Renal cortex interstitium (tissue), 15 donors: ENCODE measurements at places on chromosomes 2 and 18.

GRCh38 chr2:11684894-11685460, 15.0 kb upstream of the NTSR2 start:
- DNase-seq: no peak

GRCh38 chr18:76687304-76687962, 134.9 kb upstream of the ZNF236 start:
- no peak for DNase-seq

DNA sequence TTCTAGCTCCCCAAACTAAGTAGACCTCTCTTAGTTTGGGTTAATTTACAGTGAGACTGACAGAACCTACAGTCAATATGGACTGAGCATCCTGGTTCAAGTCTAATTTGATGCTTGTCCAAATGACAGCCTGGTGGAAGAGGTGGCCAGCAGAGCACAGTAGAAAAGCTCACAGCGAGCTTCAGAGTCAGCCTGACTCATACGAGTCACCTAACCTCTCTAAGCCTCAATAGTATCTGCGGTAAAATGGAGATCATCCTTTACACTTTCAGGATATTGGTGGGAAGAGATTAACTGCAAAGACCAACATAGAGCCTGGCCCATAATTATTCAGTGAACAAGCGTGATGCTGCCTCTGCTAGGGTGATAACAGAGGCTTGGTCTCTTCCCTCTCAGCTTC, 54.5 kb downstream of the DOCK10 start:
- DNase-seq: no peak

GRCh38 chr2:37868866-37869265, 56.2 kb upstream of the RMDN2 start:
- DNase-seq: no peak

GRCh38 chr2:33436083-33436482, 40.4 kb upstream of the RASGRP3 start:
- no peak for DNase-seq

- DNase-seq: no peak
These were observed 138.7 kb downstream of the CERS6 start for GRCh38 chr2:168594778-168595177.

DNA sequence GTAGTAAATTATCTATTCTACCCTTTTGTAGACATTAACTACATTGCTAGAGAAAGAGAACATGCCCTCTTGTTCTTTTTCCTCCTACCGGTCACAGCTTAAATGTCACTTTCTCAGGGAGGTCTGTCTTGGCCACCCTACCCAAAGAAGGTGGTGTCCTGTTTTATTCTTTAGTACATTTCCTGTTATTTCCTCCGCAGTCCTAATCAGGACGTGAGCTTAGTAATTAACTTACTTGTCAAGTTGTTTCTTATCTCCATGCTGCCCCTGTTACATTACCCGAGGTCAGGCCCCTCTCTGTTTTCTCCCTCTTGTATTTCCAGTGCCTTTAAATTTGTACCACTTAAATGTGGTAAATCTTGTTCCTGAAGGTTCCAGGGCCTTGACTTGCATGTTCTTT, 73.7 kb upstream of the RMDN2 start:
- no peak for DNase-seq

- DNase-seq: no peak
These were observed 355.2 kb downstream of the GALNT13 start for GRCh38 chr2:154226931-154227330.

DNA sequence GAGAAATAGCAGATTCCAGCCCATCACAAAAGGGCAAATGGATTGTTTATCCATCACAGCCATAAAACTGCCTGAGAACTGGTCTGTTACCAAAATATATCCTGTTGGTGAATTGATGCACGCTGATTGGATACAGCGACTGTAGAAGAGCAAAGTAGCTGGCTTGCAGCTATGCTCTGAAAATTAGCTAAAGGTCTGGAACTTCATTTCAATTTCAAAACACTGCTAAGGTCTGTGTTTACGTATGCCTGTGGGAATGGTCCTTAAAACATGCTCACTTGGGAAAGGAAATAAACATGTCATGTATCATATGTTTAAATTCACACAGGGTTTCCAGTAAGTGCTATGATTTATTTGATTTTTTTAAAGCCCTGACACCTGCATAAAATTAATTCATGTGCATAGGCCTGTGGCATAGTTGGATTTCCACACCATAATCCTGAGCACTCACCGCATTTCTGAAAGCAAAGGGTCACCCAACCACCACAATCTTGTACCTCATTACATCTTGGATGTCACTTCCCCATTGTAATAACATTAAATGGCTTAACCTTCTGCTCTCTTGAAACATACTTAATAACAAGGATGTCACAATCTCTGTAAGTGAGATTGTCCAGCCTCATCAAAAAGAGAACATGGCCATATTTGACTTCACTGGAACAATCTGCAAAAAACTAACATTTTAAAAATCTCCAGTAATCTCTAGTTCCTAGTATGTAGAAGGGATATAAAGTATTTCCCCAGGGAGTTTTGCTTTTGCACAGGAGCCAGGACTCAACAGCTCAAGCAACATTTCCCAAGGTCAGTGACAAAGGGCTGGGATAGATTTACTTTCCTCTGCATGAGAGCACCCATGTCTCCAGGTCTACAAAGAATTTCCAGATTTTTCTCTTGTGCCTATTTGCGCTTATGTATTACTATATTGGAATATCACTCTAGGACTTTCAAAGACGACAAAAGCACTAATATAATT, 109.8 kb downstream of the FARSB start:
- no peak for DNase-seq

DNA sequence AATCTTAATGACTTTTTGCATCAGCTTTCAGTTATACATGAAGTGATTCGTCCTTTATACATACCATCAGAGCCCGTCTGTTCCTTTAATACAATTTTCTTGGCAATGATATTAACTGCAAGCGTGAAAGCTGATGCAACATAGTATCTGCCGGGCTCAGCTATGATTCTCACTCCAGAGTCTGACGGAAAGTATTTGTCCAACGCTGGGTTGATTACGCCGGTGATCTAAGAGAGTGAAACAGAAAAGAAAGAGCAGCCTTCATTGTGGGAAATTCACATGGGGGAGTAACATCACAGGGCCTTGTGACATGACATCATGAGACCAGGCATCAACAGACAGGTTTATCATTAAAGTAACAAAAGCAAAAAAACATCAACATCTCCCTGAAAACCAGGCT, 6.2 kb downstream of the ODC1 start:
- DNase-seq: no peak

DNA sequence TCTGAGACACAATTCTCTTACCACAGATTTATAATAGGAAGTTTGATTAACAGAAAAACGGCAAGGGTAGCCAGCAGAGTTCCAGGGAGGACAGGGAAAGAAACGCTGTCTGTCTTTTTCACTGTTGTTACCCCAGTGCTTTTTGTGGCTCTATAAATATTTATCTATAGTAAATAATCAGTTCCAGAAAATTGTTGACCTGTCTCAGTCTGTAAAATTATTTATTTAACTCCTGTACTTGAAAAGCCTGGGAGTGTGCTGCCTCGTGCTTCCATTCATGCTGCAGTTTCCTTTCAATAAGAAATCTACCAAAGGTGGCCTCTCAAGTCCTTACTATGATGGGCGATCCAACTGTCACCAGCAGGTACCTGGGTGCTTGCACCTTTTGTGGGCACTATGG, 102.9 kb downstream of the ETAA1 start:
- DNase-seq: no peak

DNA sequence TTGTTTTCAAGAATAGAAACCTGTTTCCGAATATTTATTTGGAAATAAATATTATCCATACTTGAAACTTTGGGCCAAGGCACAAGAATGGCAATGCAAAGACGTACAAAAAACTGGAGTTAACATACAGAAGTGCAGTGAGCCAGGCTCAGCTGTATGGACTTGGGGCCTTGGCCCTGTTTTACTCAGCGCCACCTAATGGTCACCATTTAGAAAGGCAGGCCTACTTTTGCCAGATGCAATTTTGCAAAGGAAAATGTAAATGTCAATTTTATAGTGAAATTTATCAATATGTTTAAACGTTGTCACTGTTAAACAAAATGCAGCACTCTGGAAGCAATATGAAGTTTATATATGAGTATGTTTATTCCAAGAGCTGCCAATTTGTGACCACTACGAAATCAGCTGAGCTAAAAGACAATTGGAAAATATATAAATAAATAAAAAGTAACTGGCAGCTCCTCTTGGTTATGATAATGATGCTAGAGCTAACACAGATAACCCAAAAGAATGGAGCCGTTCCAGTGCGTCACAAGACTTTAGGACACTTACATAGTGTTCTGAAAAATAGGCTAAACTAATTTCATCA, 155.0 kb downstream of the ARHGAP15 start:
- DNase-seq: no peak

GRCh38 chr2:38174646-38175423, 98.9 kb upstream of the CYP1B1 start:
- DNase-seq: no peak

DNA sequence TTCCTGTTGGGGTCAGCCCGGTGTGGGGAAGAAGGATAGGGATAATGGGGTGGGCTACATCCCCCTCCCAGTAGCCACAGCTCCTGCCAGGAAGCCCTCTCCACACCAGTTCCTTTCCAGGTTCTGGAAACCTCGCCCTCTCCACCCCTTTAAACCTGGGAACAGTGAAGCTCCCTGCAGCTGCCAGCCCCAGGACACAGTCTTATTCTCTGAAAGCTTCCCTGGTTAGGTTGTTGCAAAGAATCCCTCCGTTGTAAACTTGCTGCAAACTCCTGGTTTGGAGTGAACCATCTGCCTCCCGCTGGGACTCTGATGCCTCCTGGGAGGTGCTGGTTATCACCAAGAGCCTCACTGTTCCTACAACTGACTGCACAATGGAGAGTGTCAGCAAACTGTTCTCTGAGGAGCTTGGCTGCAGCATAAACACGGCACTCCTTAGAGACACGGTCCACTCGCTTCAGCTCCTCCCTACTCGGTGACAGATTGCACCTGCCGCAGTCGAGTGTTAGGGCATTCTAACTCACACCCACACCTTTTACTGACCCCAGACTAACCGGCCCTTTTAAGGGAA, 261.8 kb upstream of the RAB6C start:
- peak; percentile 56 for DNase-seq

GRCh38 chr18:50203801-50204604, 9.1 kb upstream of the MYO5B start:
- DNase-seq: peak; percentile 52

GRCh38 chr2:130372833-130373807, 17.3 kb downstream of the PTPN18 start:
- no peak for DNase-seq

- no peak for DNase-seq
These were observed 175.2 kb downstream of the NOL4 start for GRCh38 chr18:34049511-34049910.

- DNase-seq: no peak
These were observed 373.4 kb downstream of the LPIN1 start for GRCh38 chr2:12119841-12120240.

DNA sequence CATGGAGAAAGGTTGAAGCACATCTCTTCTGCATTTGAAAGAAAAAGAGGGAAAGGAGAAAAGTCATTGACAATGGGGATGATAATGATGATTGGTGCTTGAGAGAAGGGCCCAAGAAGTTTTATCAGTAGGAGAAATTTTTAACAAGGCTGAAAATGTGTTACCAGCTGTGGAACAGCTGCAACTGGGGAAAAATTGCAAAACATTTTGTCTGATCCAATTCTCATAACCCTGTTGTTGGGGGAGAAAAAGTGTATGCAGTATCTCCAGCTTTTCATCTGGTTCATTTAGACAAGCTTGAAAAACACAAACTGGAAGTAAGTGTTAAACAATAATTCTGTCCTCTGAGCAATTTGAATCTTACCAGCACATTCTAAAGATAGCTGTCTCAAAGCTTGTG, 92.7 kb downstream of the CSRNP3 start:
- DNase-seq: no peak

DNA sequence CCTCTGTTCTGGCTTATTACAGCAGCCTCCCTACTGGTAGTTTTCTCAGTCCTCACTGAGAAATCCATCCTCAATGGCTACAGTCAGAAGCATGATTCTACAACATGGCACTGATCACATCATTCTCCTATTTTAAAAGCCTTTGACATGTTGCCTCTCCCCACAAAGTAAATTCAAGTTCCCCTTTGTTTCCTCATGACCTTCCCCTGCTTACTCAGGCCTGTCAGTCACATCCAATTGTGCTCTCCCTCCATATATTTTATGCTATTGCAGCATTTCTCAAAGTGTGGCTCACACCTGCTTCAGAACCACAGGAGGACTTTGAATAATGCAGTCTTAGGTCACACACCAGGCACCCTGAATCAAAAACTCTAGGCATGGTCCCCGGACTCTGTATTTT, 124.6 kb downstream of the SPOPL start:
- no peak for DNase-seq

DNA sequence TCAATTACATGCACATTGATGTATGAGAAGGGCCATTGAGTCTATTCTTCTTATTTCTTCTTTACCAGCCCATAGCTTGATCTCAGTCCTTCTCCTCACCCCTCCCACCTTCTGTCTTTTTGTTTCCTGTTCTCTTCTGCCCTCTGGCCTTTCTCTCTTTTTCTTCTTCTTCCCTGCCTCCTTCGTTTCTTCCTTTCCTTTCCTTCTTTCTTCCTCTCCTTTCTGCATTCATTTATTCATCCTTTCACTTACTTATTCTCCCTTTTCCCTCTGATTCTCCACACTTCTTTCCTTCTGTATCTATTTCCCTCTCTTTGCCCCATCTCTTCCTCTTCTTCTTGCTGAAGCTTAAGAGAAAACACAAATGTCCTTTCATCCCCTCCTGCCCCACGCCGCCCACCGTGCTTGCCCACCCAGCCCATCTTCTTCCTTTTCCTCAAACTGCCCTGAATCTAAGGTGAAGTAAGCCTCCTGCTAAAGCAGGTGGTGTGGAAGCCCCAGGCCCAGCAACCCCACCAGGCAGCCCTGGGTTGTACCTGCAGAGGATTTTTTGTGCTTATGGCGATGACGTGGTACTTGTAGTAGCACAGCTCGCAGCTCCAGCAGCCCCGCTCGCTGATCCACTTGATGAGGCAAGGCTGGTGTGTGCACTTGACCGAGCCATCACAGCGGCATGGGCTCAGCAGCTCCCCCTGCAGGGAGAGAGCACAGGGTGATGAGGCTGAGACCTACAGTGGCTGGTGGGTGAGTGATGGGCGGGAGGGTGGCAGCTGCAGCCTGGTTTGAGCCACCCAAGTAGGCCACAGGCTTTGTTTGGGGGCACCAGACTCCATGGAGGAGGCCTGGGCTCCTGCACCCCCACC, 89.0 kb downstream of the MARCHF4 start:
- no peak for DNase-seq

GRCh38 chr2:239801404-239802184, 223.5 kb downstream of the NDUFA10 start:
- DNase-seq: no peak

GRCh38 chr2:209334188-209335017, 89.4 kb upstream of the MAP2 start:
- DNase-seq: peak; percentile 38

GRCh38 chr2:136247204-136247950, 129.4 kb upstream of the CXCR4 start:
- no peak for DNase-seq
